ENCODE measurements at places on chromosomes 5 and 9.

DNA sequence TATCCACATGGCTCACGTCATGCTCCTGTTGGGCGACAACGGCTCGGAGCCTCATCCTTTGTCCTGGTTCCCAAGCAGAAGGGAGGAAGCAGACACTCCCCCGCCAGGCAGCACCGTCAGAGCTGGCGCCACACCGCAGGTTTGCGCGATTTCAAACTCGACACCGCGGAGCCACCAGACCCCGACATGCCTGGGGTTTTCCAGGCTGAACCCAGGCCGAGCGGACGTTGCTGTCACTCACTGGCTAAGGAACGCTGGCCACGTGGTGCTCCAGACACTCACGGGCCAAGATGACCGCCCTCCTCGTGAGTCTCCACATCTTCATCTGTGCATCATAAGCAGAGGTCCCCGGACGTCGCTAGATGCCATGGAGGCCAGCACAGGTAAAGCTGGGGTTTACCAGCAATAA lies 9.0 kb downstream of the TERT start:
- no peaks in the 10 kb centered on the region for H3K27me3 ChIP-seq
- no peak for DNase-seq
- no peak overlapping the region for H3K4me3 ChIP-seq
- H3K36me3 ChIP-seq = no peaks in the 10 kb centered on the region
- no peak overlapping the region for H3K27ac ChIP-seq
- no peaks in the 10 kb centered on the region for H3K4me1 ChIP-seq

DNA sequence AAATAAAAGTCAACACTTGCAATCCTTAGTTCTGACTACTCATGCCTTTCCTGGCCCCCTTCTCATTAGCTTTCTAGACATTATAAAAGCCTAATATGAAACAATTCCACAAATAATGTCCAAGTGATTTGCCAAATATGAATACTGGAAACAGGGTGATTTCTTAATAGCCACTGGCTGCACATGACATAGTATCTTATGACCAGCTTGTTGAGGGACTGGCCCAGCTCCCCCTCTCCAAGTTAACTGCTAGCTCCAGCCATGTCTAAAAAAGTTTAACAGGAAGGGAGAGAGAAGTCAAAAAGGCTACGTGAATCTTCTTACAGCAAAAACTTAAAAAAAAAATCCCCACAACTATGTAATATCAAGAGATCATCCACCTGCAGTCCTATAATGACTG lies 1.5 kb downstream of the CERT1 start:
- peaks cover 1% of the 10 kb centered on the region for H3K36me3 ChIP-seq
- no peaks in the 10 kb centered on the region for H3K27me3 ChIP-seq
- H3K4me1 ChIP-seq = no peaks in the 10 kb centered on the region
- peak; percentile 19 for DNase-seq
- no peak overlapping the region for H3K4me3 ChIP-seq
- no peak overlapping the region for H3K27ac ChIP-seq

GRCh38 chr9:1995084-1995483 lies 20.1 kb upstream of the SMARCA2 start:
- no peaks in the 10 kb centered on the region for H3K4me1 ChIP-seq
- H3K36me3 ChIP-seq = no peaks in the 10 kb centered on the region
- DNase-seq = peak; percentile 43
- H3K27ac ChIP-seq = no peak overlapping the region
- no peaks in the 10 kb centered on the region for H3K27me3 ChIP-seq

DNA sequence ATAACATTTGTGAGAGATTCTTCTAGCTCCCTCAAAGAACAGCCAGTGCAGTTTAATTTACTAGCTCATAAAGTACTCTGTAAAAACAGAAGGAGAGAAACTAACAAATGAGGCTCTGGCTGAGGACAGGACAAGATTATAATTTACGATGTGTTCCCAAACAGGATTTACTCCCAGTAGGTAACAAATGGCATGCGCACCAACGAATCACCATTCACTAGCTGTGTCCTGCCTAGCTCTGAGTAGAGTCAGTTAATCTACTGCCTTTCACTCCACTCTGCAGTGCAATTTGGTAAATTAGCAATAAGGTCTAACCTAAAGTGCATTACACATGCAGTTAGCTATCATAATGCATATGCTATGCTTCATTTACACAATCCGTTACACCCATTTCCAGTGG lies 497.4 kb upstream of the CCNG1 start:
- H3K4me3 ChIP-seq = no peak overlapping the region
- no peaks in the 10 kb centered on the region for H3K36me3 ChIP-seq
- DNase-seq = no peak
- H3K27ac ChIP-seq = no peak overlapping the region
- no peaks in the 10 kb centered on the region for H3K4me1 ChIP-seq
- H3K27me3 ChIP-seq = no peaks in the 10 kb centered on the region

DNA sequence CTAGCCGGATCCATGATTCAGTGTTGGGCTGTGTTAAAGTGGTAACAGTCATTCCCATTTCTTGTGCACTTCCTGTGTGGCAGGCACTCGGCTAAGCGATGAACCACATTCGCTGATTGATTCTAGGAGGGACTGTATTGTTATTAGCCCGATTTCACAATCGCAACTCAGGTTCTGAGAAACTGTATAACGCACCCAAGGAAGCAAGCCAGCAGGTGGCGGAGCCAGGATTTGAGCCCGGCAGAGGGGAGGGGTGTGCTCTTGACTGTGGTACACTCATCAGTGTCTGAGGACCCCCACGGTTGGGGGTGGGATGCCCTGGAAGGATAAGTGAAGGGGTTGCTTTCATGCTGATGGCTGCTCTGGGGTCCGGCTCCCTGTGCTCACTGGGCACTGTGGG lies 34.7 kb downstream of the LRSAM1 start:
- no peak for DNase-seq
- no peak overlapping the region for H3K4me3 ChIP-seq
- H3K27ac ChIP-seq = no peak overlapping the region
- no peaks in the 10 kb centered on the region for H3K4me1 ChIP-seq
- H3K36me3 ChIP-seq = peaks cover 30% of the 10 kb centered on the region

DNA sequence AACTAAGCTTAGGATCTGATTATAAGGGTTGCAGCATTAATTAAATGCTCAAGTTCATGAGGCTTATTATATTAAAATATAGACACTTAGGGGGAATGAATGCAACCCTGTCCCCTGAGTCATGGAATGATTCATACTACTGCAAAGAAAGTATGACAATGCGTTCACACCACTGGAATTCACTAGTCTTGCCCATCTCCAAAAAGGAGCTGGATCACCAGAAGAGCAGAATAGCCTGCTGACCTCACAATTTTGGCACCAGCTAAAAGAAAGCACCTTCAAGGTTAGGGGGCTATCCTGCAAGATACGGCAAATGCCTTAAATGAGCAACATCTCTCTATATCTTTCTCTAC lies 32.0 kb upstream of the TMED7 start:
- H3K27ac ChIP-seq = no peak overlapping the region
- no peaks in the 10 kb centered on the region for H3K36me3 ChIP-seq
- no peak overlapping the region for H3K4me3 ChIP-seq
- H3K27me3 ChIP-seq = no peaks in the 10 kb centered on the region
- no peaks in the 10 kb centered on the region for H3K4me1 ChIP-seq

GRCh38 chr5:83364312-83365299 lies 106.9 kb upstream of the VCAN start:
- H3K36me3 ChIP-seq = no peaks in the 10 kb centered on the region
- H3K4me1 ChIP-seq = no peaks in the 10 kb centered on the region
- no peak for DNase-seq
- H3K4me3 ChIP-seq = no peak overlapping the region

DNA sequence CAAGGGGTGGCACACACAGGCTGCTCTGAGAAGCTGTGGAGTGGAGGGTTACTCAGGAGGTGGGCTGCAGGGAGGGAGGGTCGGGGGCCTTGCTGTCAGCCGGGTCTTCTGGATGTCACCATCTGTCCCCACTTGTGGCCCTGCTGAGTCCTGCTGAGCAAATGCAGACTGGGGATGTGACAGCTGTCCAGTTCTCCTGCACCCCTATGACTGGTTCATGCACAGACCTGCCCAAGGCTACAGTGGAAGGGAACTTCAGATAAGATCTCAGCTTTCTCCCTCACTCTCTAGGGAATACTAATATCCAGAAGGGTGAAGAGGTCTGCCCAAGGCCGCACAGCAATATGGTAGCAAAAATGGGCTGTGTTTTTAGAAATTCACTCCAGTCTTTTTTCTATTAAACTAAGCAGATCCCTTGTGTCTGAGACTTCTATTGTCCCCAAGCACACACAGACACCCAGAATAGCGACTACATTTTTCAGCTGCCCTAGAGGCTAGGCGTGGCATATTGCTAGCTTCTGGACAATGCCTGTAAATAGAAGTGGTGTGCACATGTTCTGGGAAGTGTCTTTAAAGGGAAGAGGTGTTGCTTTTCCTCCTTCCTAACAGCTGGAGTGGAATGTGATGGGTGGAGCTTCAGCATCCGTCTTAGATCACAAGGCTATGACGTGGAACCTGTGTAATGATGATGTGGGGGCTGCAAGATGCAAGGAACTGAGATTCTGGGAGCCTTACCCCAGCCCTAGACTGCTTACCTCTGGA lies 51.1 kb upstream of the TBC1D2 start:
- H3K27ac ChIP-seq = no peak overlapping the region
- H3K4me3 ChIP-seq = no peak overlapping the region
- peaks cover 21% of the 10 kb centered on the region for H3K4me1 ChIP-seq
- H3K36me3 ChIP-seq = no peaks in the 10 kb centered on the region
- no peaks in the 10 kb centered on the region for H3K27me3 ChIP-seq

DNA sequence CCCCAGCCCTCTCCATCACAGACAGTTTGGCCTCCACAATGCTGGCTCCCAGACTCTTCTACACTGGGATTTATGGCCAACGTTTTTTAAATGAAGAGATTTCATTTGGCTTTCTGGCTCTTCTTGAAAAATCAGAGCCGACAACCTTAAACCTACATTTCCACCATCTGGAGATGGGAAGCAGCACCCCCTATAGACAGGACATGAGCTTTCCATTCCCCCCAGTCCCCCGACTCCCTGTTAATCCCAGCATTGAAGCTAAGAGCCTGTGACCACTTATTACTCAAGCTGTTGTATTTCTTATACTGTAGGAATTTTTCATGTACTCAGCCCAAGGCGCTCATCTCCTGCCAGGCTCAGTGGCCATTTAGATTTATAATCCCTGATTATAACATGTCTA lies 34.0 kb upstream of the AFAP1L1 start:
- H3K4me1 ChIP-seq = no peaks in the 10 kb centered on the region
- H3K4me3 ChIP-seq = no peak overlapping the region
- no peaks in the 10 kb centered on the region for H3K36me3 ChIP-seq
- no peaks in the 10 kb centered on the region for H3K27me3 ChIP-seq

DNA sequence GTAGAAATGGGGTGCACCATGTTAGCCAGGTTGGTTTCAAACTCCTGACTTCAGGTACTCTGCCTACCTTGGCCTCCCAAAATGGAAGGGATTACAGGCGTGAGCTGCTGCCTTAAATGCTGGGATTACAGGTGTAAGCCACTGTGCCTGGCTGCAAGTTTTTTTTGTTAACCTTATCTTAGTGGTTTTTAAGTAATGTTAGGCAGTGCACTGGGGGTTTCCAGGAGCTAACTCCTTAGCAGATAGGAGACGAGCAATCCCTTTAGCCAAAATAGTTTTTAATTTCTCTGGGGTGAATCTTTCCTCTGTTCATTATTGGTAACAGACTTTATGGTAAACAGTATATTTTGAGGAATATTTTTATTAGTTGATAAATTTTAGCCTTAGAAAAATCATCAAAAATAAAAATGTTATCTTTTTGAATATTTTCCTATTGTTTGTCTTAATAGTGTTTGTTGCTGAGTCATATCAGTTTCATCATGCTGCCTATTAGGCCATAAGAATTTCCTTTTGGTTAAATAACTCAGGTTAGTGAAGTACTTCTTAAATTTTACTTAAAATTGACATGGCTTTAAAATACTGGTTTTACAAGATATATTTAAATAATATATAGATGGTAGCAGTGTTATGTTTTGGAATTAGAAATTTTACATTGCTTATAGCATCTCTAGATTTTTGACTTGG lies 37.9 kb downstream of the LMNB1 start:
- H3K36me3 ChIP-seq = peaks cover 31% of the 10 kb centered on the region
- no peaks in the 10 kb centered on the region for H3K27me3 ChIP-seq
- no peak for DNase-seq
- H3K4me3 ChIP-seq = no peak overlapping the region
- no peaks in the 10 kb centered on the region for H3K4me1 ChIP-seq

DNA sequence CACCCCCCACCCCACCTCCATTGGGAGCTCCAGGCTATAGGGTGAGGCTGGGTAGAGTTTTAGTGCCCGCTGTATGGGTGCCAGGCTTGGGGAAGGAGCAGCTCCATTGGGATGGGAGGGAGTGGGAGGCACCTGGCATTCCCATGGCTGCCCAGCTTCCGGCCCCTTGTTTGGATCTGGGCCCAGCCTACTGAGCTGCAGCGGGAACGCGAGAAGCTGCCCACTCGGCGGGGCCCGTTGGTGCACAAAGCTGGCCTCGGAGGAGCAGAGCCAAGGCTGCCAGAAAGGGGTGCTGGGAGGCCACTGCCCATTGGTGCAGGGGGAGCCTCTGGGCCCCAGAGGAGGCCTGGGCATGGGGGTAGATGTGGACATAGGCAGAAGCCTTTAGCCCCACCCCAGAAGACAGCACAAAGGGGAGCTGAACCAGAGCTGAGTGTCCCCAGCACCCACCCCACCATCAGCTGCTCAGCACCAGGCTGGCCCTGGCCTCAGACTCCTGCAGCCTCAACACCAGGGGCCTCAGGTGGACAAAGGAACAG lies 4.4 kb downstream of the LCN9 start:
- H3K27me3 ChIP-seq = no peaks in the 10 kb centered on the region
- no peaks in the 10 kb centered on the region for H3K36me3 ChIP-seq
- H3K4me1 ChIP-seq = no peaks in the 10 kb centered on the region

- no peaks in the 10 kb centered on the region for H3K27me3 ChIP-seq
- H3K27ac ChIP-seq = no peak overlapping the region
- peaks cover 4% of the 10 kb centered on the region for H3K4me1 ChIP-seq
- no peak for DNase-seq
- H3K36me3 ChIP-seq = peaks cover 12% of the 10 kb centered on the region
Observed at GRCh38 chr9:96502539-96503373, 52.8 kb downstream of the HABP4 start.

DNA sequence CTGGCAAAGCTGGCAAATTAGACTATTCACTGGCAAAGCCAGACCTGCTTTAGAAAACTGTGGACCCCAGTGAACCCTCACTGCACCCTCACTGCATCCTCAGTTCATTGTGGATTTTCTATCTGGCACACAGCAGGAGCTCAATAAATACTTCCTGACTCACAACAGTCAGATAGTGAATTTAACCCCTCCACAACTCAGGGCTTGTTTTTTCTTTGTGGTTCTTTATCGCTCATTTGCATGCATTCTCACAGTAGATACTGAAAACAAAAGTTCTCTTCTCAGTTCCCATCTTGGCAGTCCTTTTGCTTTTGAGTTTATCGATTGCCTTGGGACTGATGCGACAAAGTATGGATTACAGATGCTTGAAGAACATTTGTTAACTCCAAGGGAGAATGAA lies 99.8 kb downstream of the ACTL7B start:
- no peaks in the 10 kb centered on the region for H3K4me1 ChIP-seq
- no peak overlapping the region for H3K4me3 ChIP-seq
- H3K27ac ChIP-seq = no peak overlapping the region
- DNase-seq = no peak
- no peaks in the 10 kb centered on the region for H3K27me3 ChIP-seq

GRCh38 chr5:3825531-3826451 lies 230.2 kb downstream of the IRX1 start:
- DNase-seq = no peak
- H3K36me3 ChIP-seq = no peaks in the 10 kb centered on the region
- no peaks in the 10 kb centered on the region for H3K27me3 ChIP-seq
- no peak overlapping the region for H3K27ac ChIP-seq
- H3K4me3 ChIP-seq = no peak overlapping the region
- H3K4me1 ChIP-seq = no peaks in the 10 kb centered on the region
